Stimulated activated CD4-positive, alpha-beta T cell treated with anti-CD3 and anti-CD28 coated beads, TNF-alpha, amount 100 ng/mL, for 4 hours (primary cell): ENCODE measurements at places on chromosomes 1 and 21.

DNA sequence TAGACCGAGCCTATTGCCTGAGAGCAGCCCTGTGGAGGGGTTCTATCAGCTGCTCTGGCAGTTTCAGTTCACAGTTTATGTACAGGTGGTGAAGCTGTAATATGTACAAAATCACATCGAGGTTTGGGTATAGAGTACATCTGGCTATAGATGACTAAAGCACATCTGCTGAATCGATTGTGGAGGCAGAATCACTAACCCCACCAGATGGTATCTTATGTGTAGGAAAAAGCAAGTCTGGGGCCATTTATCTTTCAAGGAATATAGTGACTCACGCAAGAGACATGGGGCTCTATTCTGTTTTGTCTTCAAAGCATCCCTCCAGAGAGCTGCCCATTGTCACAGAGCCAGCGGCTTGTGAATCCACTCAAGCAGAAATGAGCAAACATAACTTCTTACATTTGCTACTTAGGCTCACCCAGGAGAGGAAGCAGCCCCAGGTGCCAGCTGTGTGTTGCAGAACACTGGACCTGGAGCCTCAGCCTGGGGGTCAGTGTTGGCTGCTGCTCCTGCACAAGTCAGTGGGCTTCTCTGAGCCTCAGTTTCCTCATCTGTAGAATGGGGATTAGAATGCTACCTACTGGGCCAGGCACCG is 21.3 kb downstream of the MIIP start:
- DNase-seq: no peak

DNA sequence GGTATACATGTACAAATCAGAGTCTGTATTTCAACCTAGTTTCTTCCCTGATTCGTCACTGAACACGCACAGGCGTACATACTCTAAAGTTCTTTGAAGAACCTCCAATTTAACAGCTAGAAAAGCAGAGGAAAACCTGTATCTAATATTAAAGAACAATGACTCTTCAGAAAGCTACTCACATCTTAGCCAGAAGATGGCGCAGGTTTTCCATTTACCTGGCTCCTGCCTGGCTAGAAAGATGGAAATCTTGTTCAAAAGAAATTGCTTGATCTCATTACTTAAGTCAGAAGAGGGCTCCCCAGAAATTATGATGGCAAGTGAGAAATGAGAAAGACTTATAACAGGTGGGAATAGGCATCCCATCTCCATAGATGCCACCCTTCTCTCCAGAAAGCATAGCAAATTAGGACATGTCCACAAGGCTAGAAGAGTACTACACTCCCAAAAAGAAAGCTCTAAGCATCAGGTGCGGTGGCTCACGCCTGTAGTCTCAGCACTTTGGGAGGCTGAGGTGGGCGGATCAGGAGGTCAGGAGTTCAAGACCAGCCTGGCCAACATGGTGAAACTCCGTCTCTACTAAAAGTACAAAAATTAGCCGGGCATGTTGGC is 19.0 kb upstream of the L1TD1 start:
- no peak for DNase-seq

DNA sequence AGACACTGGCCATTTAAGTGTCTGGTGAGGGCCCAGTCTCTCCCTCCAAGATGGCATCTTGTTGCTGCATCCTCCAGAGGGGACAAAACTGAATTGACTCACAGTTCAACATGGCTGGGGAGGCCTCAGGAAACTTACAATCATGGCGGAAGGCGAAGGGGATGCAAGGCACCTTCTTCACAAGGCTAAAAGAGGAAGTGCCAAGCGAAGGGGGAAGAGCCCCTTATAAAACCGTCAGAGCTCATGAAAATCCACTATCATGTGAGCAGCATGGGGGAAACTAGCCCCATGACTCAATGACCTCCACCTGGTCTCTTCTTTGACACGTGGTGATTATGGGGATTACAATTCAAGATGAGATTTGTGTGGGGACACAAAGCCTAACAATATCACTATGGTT is 280.1 kb downstream of the HHAT start:
- DNase-seq: no peak

- DNase-seq: no peak
Measured at GRCh38 chr1:47930210-47930840, 66.9 kb downstream of the TRABD2B start.

- no peak for DNase-seq
Measured at GRCh38 chr1:44002606-44003157, 11.3 kb downstream of the CCDC24 start.

GRCh38 chr1:87428367-87428766 is 99.7 kb downstream of the LMO4 start:
- no peak for DNase-seq
